ENCODE measurements at places on chromosomes 12 and 14.

DNA sequence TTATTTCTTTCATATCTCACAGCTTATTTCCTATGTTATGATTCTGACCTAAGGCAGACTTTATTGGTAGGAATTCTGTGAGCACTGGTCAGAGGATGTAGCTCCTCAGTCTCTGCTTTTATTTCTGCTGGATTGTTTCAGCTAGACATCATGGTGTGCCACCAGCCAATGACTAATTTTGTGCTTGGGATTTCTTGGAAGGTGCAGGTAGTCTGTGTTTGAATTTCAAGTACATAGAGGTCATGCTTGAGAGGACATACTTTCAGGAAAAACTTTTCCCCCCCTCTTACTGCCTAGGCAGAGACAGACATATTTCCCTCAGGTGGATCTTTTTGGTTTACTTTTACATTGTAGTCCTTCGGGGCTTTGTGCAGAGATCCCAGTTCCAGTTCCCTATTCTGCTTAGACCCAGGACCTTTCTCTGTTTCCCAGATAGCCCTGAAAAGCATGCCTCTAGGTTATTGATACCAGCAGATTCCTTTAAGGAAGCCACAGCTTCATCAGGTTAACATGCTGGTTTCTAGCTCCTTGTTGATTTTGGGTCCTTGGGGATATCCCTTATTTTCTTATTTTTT, 28.6 kb downstream of the BRMS1L start:
- no peaks in the 10 kb centered on the region for H3K27me3 ChIP-seq
- no peak for DNase-seq
- no peaks in the 10 kb centered on the region for H3K4me1 ChIP-seq
- H3K4me3 ChIP-seq = no peak overlapping the region

DNA sequence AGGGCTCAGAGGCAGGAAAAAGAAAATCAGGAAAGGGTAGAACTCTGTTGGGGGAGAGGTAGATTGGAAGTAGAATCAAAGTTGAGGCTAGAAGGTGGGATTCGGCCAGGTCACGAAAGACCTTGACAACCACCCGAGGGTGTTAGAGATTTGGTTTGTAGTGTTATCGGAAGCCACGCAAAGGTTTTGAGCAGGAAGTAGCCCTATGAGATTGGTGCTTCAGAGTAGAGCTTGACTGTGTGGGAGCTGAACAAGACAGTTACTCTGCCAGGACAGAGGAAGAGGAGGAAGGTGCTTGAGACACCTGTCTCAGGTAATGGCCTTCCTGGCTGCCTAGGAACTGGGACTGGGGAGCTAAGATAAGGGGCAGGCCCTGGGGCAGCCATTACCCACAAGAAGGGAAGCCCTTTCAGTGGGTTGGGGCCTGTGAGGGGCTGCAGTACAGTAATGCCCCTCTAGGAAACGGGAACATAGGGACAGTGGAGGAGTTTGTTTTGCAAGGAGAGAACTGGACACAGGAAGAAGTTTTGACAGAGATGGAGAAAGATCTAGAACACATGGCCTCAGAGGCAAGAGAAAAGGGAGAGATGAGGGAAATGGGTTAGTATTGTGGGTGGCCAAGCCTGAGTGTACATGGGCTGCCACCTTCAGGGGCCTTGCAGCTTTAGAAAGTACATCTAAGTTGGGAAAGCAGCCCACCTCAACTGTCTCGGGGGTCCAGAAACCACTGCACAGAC, 73.5 kb downstream of the RIN3 start:
- peak overlapping the region; percentile 27 for H3K27ac ChIP-seq
- no peaks in the 10 kb centered on the region for H3K27me3 ChIP-seq
- no peak for DNase-seq
- no peaks in the 10 kb centered on the region for H3K36me3 ChIP-seq

GRCh38 chr12:96271469-96272199, 77.5 kb downstream of the ELK3 start:
- DNase-seq = peak; percentile 51
- no peak overlapping the region for H3K4me3 ChIP-seq
- no peak overlapping the region for H3K27ac ChIP-seq
- no peaks in the 10 kb centered on the region for H3K27me3 ChIP-seq

GRCh38 chr12:10366875-10367274, 23.0 kb downstream of the KLRK1 start:
- no peaks in the 10 kb centered on the region for H3K36me3 ChIP-seq
- H3K4me1 ChIP-seq = peaks cover 26% of the 10 kb centered on the region
- no peak overlapping the region for H3K4me3 ChIP-seq
- DNase-seq = no peak
- H3K27me3 ChIP-seq = no peaks in the 10 kb centered on the region
- no peak overlapping the region for H3K27ac ChIP-seq

GRCh38 chr12:59494617-59495016, 101.2 kb upstream of the SLC16A7 start:
- no peak overlapping the region for H3K4me3 ChIP-seq
- no peak overlapping the region for H3K27ac ChIP-seq
- no peaks in the 10 kb centered on the region for H3K27me3 ChIP-seq
- no peak for DNase-seq

- no peaks in the 10 kb centered on the region for H3K4me1 ChIP-seq
- DNase-seq = no peak
- H3K36me3 ChIP-seq = no peaks in the 10 kb centered on the region
- no peak overlapping the region for H3K4me3 ChIP-seq
Observed at GRCh38 chr14:48857366-48857765, 728.8 kb downstream of the RPS29 start.

DNA sequence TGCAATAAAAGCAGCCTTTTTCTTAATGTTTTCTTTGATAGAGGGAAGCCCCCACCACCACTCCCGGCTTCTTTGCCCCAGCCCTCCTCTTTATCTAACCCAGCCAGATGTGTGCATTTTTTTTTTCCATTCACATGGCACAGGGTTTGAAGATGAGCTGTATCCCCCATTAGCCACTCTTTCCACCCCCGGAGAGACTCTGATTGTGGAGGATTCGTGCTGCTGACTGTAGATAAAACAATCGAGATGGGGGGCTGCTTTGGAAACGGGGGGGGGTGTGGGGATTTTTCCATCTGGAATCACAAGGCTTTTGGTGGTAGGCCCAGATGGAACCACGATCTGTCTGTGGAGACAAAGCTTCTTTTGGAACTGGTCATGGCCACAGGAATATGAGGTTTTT, 46.2 kb upstream of the VASH1 start:
- no peaks in the 10 kb centered on the region for H3K4me1 ChIP-seq
- DNase-seq = no peak
- peaks cover 23% of the 10 kb centered on the region for H3K27me3 ChIP-seq
- no peak overlapping the region for H3K27ac ChIP-seq

DNA sequence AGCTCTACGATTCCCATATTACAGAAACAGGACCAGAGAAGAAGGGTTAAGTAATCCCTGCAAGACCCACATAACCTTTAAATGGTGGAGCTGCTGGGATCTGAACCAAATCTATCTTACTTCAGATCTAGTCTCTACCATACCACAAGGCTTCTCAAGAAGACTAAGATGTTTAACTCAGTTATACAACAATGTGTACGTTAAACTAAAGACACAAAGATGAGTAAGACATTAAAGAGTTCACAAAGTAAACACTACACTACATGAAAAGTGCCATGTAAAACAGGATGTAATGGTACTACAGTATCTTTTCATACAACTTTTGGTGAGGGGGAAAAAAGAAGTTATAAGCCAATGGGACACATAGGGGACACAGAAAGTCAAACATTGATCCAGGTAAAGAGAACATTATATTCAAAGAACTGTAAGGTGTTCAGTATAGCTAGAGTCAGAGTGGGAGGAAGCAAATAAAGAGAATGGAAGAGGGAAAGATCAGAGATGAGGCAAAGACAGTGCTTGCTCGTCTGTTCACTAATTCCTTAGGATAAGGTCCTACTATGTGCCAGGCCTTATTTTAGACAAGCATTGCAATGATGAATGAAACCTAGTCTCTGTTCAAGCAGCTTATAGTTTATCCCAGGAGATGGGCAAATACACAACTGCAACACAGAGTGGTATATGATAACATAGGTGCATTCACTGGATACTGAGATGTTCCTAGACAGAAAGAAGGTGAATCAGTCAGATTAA, 7.7 kb downstream of the TMED10 start:
- peaks cover 5% of the 10 kb centered on the region for H3K4me1 ChIP-seq
- DNase-seq = no peak
- no peak overlapping the region for H3K27ac ChIP-seq
- no peaks in the 10 kb centered on the region for H3K27me3 ChIP-seq
- no peak overlapping the region for H3K4me3 ChIP-seq

DNA sequence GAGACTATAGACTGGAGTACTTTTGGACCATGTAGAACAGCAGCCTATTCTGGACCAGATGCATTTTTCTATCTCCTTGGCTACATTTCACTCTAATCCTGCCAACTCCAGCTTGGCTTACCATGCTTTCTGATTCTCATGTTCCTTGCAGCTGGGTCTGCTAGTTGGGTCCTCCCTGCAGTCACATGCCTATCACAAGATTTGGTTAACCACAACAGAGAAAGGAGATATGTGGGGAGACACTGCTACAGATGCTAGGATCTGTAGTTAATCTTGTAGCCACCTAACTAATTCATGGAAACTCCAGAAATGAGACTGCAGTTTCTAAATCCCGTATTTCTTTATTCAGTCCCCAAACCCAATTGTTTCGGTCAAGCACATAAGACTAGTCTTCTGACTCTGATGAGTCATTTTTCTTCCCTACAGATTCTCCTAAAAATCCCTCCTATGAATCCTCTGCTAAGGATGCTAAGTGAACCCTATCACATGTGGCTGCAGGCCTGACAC, 410.6 kb downstream of the DAD1 start:
- H3K4me3 ChIP-seq = no peak overlapping the region
- H3K4me1 ChIP-seq = no peaks in the 10 kb centered on the region
- no peaks in the 10 kb centered on the region for H3K27me3 ChIP-seq
- no peaks in the 10 kb centered on the region for H3K36me3 ChIP-seq
- no peak overlapping the region for H3K27ac ChIP-seq

DNA sequence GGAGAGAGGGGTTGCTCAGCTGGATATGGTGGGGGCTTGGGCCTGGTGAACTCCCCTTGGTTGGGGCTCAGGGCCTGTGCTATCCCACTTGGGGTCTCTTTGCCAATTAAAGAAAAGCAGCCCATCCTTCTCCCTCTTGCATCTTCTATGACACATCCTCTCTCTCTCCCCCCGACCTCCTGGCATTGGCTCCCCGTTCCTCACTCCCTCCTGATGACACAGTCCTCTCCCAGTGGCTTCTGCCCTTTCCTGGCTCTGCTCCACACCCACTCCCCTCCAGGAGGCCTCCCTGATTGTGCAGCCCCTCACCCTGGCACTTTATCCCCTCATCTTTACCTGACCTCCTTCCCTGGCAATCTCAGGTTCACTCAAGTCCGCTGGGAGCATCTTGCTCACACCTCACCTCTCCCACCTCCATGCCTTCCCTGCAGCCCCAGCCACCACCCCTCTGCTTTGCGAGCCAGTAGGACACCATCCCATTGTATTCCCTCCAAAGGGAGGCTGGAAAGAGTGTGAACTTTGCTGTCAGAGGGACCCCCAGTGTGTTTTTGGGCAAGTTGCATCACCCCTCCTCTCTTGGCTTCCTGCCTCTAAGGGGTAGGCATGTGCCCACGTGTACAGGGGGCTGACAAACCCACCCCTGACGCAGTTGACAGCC, 10.7 kb downstream of the KRT80 start:
- H3K4me1 ChIP-seq = peaks cover 49% of the 10 kb centered on the region
- H3K36me3 ChIP-seq = no peaks in the 10 kb centered on the region
- H3K4me3 ChIP-seq = no peak overlapping the region
- peak overlapping the region; percentile 86 for H3K27ac ChIP-seq
- no peak for DNase-seq
- no peaks in the 10 kb centered on the region for H3K27me3 ChIP-seq

GRCh38 chr12:116820064-116820656, 61.1 kb downstream of the HRK start:
- no peaks in the 10 kb centered on the region for H3K36me3 ChIP-seq
- H3K4me1 ChIP-seq = peaks cover 8% of the 10 kb centered on the region
- H3K4me3 ChIP-seq = no peak overlapping the region
- H3K27ac ChIP-seq = no peak overlapping the region

DNA sequence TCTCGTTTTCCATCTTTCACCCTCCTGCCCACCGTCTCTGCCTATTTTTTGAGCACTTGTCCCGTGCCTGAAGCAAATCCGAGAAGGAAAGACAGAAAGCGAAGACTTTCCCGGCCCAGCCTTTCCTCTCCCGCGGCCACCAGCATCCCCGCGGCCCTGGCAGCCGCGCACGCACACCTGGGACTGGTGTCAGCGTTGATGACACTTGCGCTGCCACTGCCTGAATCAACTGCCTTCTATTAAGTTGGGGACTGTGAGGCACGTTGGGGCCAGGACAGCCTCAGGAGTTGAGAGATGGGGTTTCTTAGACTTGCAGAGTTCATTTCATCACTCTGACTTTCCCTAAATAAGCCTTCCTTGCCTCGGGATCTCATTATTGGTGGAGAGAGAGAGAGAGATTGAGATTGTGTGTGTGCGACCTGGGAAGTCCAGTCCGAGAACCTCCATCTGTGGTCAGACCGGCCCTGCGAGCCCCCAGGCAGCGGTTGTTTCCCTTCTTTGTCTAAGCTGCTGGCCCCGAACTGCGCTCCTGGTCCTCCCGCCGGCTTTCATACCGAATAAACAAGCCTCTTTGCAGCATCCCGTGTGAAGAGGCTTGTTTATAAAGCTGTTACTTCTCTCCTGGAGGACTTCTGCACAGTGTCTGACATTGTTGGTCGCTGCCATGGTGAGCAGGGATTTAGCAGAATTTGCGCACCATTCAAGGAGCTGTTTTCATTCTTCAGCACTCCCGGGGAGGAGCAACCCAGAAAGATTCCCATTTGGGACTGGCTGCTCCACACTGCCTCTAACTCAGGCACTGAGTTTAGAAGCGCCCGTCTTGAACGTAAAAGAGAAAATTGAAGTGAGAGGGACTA, 1.5 kb downstream of the PDZRN4 start:
- H3K4me3 ChIP-seq = peak overlapping the region; percentile 33
- peaks cover 35% of the 10 kb centered on the region for H3K27me3 ChIP-seq
- H3K27ac ChIP-seq = no peak overlapping the region
- no peaks in the 10 kb centered on the region for H3K36me3 ChIP-seq
- no peak for DNase-seq

GRCh38 chr14:88829188-88829587, 4.7 kb downstream of the TTC8 start:
- H3K27me3 ChIP-seq = no peaks in the 10 kb centered on the region
- H3K36me3 ChIP-seq = no peaks in the 10 kb centered on the region
- no peak overlapping the region for H3K27ac ChIP-seq

DNA sequence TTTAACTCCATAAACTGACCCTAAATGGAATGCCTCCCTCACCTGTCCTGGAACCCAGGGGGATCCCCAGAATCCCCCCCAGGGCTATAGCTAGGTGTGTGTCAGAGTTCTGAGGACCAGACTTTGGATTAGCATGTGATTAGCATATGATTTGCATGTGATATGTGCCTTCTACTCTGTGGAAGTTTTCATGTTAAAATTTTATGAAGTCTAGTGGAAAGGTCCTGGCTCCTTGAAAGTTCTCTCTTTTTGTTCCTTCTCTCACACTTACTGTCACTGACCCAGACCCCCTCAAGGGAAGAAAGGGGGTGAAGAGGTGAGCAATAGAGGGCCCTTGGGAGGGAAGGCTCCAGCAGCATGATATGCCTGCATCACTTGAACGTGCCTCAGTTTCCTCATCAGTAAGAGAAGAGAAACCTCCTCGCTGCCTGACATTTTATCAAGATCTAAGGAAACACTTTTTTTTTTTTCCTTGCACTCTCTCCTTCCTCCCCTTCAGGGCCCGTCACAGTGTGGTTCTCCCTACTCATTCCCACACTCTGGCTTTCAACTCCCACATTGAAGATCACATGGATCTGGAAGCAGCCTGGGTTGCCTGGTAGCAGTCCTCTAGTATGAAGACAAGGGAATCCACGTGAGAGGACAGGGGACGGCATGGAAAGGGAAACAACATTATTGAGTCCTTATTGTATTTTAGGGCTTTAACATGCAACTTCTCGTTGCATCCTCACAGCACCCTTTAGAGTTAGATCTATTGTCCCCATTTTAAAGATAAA, 3.3 kb upstream of the C1QL4 start:
- H3K4me3 ChIP-seq = no peak overlapping the region
- H3K27ac ChIP-seq = no peak overlapping the region
- no peak for DNase-seq
- no peaks in the 10 kb centered on the region for H3K36me3 ChIP-seq
- H3K27me3 ChIP-seq = peaks cover 77% of the 10 kb centered on the region
